ENCODE measurements at places on chromosomes 5 and 9.

- DNase-seq: no peak
Observed at GRCh38 chr5:44329716-44330115, 59.5 kb downstream of the FGF10 start.

DNA sequence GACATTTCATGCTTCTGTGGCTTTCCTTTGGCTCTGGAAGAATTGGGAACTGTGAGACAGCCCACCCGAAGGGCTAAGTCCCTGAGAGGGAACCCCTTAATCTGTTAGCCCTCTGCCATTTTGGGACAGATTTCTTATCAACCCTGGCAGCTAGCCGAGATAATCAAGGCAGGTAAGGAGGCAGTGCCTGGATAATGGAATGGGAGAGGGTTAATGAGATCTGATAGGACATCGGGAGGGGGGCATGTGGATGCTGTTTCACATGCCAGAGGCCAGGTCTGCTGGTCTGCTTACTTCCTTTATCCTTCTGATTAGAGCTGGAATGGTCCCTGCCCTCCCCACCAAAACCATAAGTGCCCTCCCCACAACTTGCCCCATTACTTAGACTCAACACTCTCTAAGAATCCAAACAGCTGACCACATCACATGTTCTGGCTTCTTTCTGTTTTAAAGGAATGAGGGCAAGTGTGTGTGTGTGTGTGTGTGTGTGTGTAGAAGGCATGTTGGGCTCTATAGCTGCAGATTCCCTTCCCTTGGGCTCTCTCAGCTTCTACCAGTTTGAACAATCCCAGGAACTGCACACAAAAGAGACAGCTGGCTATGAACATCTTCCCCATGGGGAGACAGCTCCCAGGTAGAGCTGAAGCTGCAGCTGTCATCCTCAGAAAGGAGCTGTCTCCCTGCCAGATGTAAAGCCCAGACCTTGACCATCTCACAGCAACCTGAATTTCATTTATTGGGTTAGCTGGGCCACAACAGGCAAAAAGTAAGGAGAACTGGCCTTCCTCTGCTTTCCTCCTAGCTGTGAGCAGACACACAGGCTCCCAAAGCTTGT lies 221.3 kb downstream of the PIK3R1 start:
- peak; percentile 89 for DNase-seq

DNA sequence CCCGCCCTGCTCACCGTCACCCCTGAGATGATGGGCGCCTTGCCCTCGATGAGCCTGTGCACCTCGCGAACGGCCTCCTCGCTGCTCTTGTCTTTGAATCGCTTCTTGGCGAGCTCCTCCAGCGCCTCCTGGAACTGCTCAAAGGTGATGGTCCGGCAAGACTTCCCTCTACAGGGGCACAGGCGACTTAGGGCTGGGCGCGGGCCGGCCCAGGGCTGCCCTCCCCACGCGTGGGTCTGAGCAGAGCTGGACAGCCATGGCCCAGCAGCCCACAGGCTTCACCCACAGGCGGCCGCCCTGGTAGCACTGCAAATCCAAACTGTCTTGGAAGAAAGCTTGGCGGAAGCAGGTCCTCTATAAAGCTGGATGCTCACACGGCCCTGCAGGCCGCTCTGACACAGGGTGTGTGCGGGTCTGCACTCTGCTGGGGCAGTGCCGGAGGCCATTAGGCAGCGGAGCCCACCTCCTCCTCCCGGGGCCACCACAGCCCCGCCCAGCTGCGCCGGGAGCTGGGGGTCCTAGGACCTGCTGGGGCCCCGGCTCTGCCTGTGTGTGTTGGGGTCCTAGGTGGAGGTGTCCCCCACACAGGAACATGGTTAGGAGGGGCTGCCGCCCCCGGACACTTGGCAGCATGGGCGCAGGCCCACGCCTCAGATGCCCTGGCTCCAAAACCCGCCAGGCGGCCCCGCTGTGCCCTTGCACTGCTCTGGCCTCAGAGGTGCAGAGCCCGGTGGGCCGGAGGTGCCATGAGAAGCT lies 27.0 kb downstream of the TPPP start:
- no peak for DNase-seq

- DNase-seq: no peak
Observed at GRCh38 chr5:177389241-177390169, 5.3 kb downstream of the SLC34A1 start.

GRCh38 chr9:115398313-115398650 lies 280.3 kb upstream of the TNC start:
- no peak for DNase-seq

DNA sequence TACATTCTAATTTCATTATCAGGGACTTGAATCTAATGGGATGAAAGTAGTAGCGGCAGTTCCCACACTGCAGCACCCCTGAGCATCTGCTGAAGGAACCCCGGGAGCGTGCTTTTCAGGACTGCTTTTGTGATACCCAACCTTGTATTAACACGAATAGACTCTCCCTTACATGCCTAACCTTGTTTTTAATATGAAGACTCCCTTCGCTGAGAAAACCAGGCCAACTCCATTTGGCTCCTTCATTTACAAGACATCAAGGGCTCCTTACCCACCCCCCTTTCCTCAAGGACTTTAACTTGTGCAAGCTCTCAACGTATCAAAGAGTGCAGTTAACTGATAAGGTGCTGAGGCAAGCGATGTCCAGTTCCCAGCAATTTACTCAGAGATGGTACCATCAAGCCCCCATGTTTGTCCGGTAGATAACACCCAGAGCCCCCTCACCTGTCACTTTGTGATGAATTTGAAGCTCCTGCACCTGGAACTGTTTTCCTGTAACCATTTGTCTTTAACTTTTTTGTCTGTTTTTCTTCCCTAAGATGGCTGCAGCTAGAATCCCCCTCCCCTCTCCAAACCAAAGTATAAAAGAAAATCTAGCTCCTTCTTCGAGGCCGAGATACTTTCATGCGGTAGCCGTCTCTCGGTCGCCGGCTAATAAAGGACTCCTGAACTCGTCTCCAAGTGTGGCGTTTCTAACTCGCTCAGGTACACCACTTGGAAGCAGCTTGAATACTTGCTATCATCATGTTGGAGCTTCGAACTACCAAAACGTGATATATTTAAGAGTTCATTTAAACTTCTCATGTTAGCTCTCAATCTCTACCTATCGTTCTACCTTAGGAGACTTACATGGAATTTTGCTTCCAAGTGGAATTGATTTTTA lies 10.7 kb downstream of the HNRNPH1 start:
- peak; percentile 43 for DNase-seq

GRCh38 chr5:31066655-31067328 lies 126.7 kb upstream of the CDH6 start:
- no peak for DNase-seq

All from SK-N-DZ (cell line).